ENCODE measurements at places on chromosomes 16 and 17. TPM values are rescaled to one million over a fixed set of nuclear protein-coding genes. Genes with fewer than 3 reads are reported as not detected.

Gene RUNDC3A
- total RNA-seq: not detected

Gene CCL3
- not detected for total RNA-seq

Gene HNF1B
- total RNA-seq: not detected

Gene RASL10B
- total RNA-seq: 4.1 TPM

Gene TLCD3B
- total RNA-seq: not detected

Gene SMIM5
- total RNA-seq: under 0.01 TPM

Gene MT1G
- total RNA-seq: 16.4 TPM

Gene GNAO1
- 0.26 TPM for total RNA-seq

Gene MYH1
- total RNA-seq: not detected

- H3K27me3 ChIP-seq: no peaks in the 10 kb centered on the region
- no peaks in the 10 kb centered on the region for H3K36me3 ChIP-seq
- no peak overlapping the region for H3K4me3 ChIP-seq
- H3K4me1 ChIP-seq: no peaks in the 10 kb centered on the region
- DNase-seq: no peak
Measured at GRCh38 chr16:84022644-84023043, 20.0 kb downstream of the SLC38A8 start.

- H3K27me3 ChIP-seq: peaks cover 3% of the 10 kb centered on the region
- H3K4me1 ChIP-seq: peaks cover 28% of the 10 kb centered on the region
- DNase-seq: no peak
- peak overlapping the region; percentile 89 for H3K27ac ChIP-seq
- no peaks in the 10 kb centered on the region for H3K36me3 ChIP-seq
Measured at GRCh38 chr16:14013145-14013570, 58.0 kb upstream of the MRTFB start.

DNA sequence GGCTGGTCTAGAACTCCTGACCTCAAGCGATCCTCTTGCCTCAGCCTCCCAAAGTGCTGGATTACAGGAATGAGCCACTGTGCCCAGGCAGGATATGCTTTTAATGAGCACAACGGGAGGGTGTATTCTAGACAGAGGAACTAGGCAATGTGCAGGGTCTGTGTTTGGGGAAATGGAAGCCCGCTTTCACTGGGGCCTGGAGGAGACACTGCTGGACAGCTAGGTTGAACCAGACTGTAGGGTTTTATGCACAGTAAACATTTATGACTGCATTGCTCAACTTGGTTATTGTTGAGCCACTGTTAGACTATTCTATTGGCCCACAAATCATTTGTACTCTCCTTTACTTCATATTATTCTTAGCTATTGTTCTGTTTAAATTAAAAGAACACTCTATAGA, 10.2 kb upstream of the SIAH1 start:
- H3K36me3 ChIP-seq: no peaks in the 10 kb centered on the region
- H3K4me3 ChIP-seq: no peak overlapping the region
- H3K4me1 ChIP-seq: no peaks in the 10 kb centered on the region
- no peak overlapping the region for H3K27ac ChIP-seq
- no peak for DNase-seq

DNA sequence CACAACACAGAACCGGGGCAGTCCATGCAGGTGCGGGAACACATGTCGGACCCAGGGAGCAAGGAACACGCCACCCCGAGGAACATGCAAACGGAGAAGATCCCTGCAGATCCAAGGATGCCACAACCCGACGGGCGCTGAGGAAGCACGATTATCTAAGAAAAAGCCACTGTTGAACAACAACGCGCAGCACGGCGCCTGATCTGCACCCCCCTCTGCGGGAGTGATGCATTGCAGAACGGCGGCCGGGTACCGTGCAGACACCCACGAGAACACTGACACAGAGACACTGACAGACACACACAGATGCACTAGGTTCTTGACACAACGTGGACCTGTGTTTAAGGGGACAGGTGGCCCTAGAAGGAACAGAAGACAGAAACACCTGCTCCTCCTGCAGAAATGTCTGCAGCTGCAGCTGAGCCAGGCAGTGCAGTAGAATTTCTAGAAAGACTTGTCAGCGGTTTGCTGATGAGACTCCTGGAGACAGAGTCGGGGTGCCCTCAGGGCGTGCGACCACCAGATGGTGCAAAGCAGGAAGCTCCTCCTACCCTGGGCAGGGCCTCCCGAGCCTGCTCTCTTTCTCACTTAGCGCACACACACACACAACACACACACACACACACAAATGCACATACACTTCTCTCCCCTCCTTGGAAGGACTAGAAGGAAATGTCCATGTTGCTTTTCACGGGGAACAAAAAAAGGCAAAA, 7.5 kb downstream of the NPTX1 start:
- no peak overlapping the region for H3K4me3 ChIP-seq
- no peaks in the 10 kb centered on the region for H3K4me1 ChIP-seq
- no peak for DNase-seq
- H3K36me3 ChIP-seq: peaks cover 7% of the 10 kb centered on the region
- H3K27ac ChIP-seq: no peak overlapping the region

DNA sequence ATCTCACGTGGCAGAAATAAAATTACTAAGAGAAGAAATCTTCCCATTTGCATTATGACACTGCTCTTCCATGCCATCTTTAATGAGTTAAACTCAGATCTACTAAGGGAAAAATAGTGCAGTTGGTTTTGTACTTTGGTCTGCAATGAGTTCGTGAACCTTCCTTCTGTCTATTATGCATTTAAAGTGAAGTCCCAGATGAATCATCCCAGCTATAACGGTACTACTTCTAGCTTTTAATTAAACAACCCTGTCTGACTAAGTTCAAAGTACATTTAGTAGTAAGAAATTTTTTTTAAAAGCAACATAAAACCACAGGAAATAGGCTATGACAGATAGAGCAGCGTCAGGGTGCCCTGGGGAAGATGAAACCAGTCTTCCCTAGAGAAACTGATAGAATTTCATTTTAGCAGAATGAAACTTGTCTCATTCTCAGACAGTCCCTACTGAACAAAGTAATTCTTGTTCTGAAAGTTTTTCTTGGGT, 1.8 kb downstream of the TMIGD1 start:
- H3K4me1 ChIP-seq: no peaks in the 10 kb centered on the region
- no peaks in the 10 kb centered on the region for H3K27me3 ChIP-seq
- no peaks in the 10 kb centered on the region for H3K36me3 ChIP-seq

DNA sequence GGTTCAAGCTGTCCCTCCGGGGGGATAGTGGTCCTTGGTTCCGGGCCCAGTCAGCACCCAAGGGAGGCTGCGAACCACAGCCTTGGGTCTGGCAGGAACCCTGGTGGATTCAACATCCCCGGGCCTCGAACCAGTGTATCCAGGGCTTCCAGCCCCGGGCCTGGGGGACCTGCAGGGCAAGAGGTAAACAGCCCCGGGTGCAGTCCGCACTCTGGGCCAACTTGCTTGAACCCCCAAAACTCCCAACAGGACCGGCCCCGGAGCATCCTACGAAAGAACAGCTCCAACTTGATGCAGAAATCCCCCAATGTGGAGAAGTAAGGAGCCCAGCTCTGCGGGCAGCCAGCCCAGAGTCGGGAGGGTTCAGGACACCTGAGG, 1.5 kb upstream of the NEURL4 start:
- H3K27ac ChIP-seq: no peak overlapping the region
- H3K4me1 ChIP-seq: no peaks in the 10 kb centered on the region
- H3K4me3 ChIP-seq: peak overlapping the region; percentile 54
- no peak for DNase-seq
- H3K36me3 ChIP-seq: no peaks in the 10 kb centered on the region

GRCh38 chr17:71849783-71850768, 270.7 kb upstream of the SOX9 start:
- DNase-seq: peak; percentile 24
- no peak overlapping the region for H3K4me3 ChIP-seq
- no peaks in the 10 kb centered on the region for H3K4me1 ChIP-seq
- no peaks in the 10 kb centered on the region for H3K36me3 ChIP-seq

- no peaks in the 10 kb centered on the region for H3K36me3 ChIP-seq
- H3K27me3 ChIP-seq: peaks cover 5% of the 10 kb centered on the region
- no peak overlapping the region for H3K27ac ChIP-seq
Measured at GRCh38 chr17:79609673-79610645, 892 bp downstream of the RBFOX3 start.

GRCh38 chr16:82183004-82183397, 13.0 kb upstream of the MPHOSPH6 start:
- no peak overlapping the region for H3K4me3 ChIP-seq
- H3K27ac ChIP-seq: no peak overlapping the region
- H3K27me3 ChIP-seq: no peaks in the 10 kb centered on the region
- no peaks in the 10 kb centered on the region for H3K4me1 ChIP-seq
- no peak for DNase-seq

DNA sequence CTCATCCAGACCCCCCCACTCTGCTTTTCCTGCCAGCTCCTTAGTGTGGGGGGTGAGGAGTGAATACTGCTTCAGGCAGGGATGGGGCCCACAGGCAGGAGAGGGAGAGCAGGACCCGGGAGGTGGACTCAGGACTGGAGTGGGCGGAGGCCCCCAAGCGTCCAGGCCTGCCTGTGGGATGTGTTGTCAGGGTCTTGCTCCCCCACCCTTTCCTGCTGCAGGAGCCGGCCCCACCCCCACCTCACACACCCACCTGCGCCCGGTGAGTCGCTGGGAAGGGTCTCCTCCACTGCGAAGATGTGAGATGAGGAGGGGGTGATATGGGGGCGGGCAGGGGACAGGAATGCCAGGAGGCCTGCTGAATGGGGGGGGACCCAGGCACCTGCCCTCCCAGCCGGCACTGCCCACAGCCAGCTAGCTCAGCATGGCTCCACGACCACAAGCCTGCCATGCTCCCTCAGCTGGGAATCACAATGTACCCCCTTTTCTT, 1.1 kb downstream of the FAM171A2 start:
- peaks cover 5% of the 10 kb centered on the region for H3K4me1 ChIP-seq
- DNase-seq: no peak
- H3K27me3 ChIP-seq: peaks cover 19% of the 10 kb centered on the region
- H3K4me3 ChIP-seq: peak overlapping the region; percentile 54
- no peak overlapping the region for H3K27ac ChIP-seq

- DNase-seq: no peak
- no peak overlapping the region for H3K4me3 ChIP-seq
- H3K36me3 ChIP-seq: no peaks in the 10 kb centered on the region
- H3K4me1 ChIP-seq: no peaks in the 10 kb centered on the region
Measured at GRCh38 chr16:23339787-23340186, 37.7 kb downstream of the SCNN1B start.

DNA sequence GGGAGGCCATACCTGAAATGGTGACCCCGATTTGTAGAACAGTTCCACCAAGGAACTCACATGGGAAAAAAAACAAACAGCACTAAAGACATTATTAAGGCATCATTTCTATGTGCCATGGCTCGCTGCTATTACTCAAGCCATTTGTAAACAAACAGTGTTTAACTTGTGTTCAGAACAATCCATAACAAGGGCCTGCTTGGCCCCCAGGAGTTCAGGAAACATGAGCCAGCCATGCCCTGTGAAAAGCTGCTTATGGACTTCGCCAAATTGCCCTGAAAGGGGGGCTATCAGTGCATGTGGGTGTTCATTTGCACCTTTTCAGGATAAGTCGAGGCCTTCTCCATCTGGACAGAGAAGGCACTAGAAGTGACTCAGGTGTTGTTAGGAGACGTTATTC, 8.0 kb downstream of the POLR3K start:
- no peak overlapping the region for H3K27ac ChIP-seq
- DNase-seq: no peak
- H3K4me1 ChIP-seq: no peaks in the 10 kb centered on the region
- no peak overlapping the region for H3K4me3 ChIP-seq
- H3K27me3 ChIP-seq: no peaks in the 10 kb centered on the region
- peaks cover 6% of the 10 kb centered on the region for H3K36me3 ChIP-seq

- no peak for DNase-seq
- peaks cover 48% of the 10 kb centered on the region for H3K27me3 ChIP-seq
- no peaks in the 10 kb centered on the region for H3K4me1 ChIP-seq
- no peak overlapping the region for H3K4me3 ChIP-seq
Measured at GRCh38 chr16:85900027-85900792, 1.2 kb downstream of the IRF8 start.

DNA sequence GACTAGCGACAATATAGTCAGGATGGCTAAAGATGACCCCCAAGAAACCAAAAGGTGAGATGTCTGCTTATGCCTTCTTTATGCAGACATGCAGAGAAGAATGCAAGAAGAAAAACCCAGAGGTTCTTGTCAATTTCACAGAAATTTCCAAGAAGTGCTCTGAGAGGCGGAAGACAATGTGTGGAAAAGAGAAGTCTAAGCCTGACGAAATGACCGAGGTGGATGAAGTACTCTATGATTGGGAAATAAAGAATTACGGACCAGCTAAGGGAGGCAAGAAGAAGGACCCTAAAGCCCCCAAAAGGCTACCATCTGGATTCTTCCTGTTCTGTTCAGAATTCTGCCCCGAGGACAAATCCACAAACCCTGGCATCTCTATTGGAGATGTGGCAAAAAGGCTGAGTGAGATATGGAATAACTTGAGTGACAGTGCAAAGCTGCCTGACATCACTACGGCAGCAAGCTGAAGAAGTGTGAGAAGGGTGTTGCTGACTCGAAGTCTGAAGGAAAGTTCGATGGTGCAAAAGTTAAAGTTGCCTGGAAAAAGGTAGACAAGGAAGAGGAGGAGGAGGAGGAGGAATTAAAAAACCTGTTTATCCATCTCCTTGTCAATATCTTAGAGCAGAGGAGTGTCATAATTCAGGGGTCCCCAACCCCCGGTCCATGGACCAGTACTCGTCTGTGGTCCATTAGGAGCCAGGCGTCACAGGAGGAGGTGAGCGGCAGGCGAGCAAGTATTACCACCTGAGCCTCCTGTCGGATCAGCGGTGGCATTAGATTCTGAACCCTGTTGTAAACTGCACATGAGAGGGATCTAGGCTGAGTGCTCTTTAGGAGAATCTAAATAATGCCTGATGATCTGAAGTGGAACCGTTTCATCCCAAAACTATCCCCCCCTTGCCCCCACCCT, 25.1 kb upstream of the ADGRG1 start:
- no peak overlapping the region for H3K27ac ChIP-seq
- no peaks in the 10 kb centered on the region for H3K36me3 ChIP-seq
- H3K4me1 ChIP-seq: peaks cover 2% of the 10 kb centered on the region
- H3K27me3 ChIP-seq: peaks cover 3% of the 10 kb centered on the region

- no peak overlapping the region for H3K27ac ChIP-seq
- H3K27me3 ChIP-seq: no peaks in the 10 kb centered on the region
- no peak overlapping the region for H3K4me3 ChIP-seq
- H3K4me1 ChIP-seq: no peaks in the 10 kb centered on the region
- no peak for DNase-seq
Measured at GRCh38 chr17:16879686-16880085, 92.2 kb downstream of the TNFRSF13B start.

GRCh38 chr16:54933281-54934011, 2.8 kb downstream of the IRX5 start:
- DNase-seq: peak; percentile 22
- H3K4me3 ChIP-seq: no peak overlapping the region
- peaks cover 2% of the 10 kb centered on the region for H3K4me1 ChIP-seq

GRCh38 chr16:3142770-3143169, 7.9 kb downstream of the ZNF213 start:
- no peaks in the 10 kb centered on the region for H3K27me3 ChIP-seq
- no peak overlapping the region for H3K4me3 ChIP-seq
- peaks cover 13% of the 10 kb centered on the region for H3K36me3 ChIP-seq
- no peaks in the 10 kb centered on the region for H3K4me1 ChIP-seq

Data from fibroblast of lung (primary cell).